ENCODE measurements at places on chromosomes 6 and 20.

GRCh38 chr6:115885636-115886366 lies 174.9 kb downstream of the FRK start:
- DNase-seq, result no peak

DNA sequence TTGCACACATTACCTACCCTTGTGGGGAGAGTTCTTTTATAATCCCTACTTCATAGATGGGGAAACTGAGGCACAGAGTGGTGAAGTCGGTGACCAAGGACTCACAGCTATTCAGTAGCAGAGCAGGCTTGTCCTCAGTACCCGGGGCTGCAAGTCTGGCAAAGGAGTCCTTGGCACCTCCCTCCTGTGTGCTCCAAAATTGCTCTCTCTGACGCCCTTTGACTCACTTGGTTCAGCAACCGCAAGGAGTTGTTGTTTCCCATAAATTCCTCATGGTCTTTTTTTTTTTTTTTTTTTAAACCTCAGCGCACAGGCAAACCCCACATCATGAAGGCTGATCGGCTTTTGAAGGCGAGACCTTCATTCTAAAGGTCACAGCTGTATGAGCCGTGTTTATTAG lies 143.2 kb downstream of the CEBPB start:
- no peak for DNase-seq

DNA sequence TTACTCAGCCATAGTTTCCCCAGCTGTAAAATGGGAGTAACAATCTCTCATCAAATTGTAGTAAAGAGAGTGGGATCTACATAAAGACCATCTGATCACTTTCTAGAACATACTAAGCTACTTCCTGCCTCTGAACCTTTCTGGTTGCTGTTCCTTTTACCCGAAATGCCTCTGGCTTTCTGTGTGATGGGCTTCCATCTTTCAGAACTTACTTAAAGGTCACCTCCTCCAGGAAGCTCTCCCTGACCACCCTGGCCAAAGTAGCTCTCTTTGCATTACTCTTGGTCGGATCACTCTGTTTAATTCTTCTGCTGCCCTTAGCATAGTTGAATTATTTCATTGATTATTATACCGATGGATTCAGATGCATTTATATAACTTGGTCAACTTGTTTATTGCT lies 171.0 kb downstream of the BMP7 start:
- DNase-seq, result no peak

- no peak for DNase-seq
Observed at GRCh38 chr20:20489648-20490341, 121.9 kb downstream of the INSM1 start.

- DNase-seq, result peak; percentile 26
Observed at GRCh38 chr6:148746363-148747144, at the start of gene UST. TSS of gene UST (plus strand) at chr6:148747030. CDS start at chr6:148747431, 401 bp downstream.

DNA sequence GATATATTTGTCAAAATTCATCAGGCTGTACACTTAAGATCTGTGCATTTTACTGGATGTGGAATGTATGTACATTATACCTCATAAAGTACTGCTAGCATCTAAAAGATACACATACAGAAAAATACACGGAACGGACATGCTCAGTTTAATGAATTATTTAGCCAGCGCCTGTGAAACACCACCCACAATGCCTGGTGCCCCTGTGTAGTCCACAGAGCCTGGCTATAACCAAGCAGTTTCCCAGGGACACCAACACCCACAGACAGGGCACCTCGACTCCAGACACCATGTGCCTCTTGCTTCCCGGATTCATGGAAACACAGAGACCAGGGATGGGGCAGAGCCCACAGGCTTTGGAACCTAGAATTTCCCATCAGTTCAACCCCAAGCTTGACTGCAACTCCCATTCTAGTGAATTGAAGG lies 17.4 kb upstream of the ARMC12 start:
- DNase-seq, result no peak

DNA sequence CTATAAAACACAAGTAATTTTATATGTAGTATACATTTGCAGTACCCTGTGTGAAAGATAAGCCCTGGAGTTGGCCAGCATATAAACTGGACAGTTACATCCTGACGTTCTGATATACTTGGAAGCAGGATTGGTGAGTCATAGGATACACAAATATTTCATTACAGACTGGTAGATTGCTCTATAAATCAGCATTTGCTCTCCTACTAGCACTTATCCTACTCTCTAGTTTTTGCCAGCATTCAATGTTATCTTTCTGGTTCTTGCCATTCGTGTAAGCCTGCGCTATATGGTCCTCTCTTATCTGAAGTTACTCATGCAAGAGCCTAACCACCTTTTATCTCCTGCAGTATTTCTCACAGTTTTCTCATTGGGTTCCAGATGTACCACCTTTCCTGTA lies 680.2 kb upstream of the MMS22L start:
- no peak for DNase-seq

- DNase-seq, result no peak
Observed at GRCh38 chr6:50600280-50600679, 113.0 kb upstream of the TFAP2D start.

- DNase-seq, result no peak
Observed at GRCh38 chr6:7794509-7794908, 68.6 kb downstream of the BMP6 start.

DNA sequence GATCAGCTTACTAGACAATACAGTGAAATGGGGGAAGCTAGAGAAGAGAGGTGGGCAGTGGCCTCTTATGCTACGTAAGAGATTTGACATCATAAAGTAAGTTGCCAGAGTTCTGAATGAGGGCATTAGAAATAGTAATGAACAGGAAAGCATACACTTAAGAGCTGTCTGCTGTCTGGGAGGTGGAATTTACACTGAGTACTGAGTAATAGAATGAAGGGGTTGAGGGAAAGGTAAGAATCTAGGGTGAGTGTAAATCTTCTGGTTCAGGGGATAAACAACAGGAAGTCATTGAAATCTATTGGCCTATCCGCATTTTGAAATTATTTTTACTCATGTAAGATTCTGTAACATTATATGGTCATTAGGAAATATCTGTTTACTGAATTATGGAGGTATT lies 35.8 kb downstream of the HLA-DMB start:
- DNase-seq, result no peak

- no peak for DNase-seq
Observed at GRCh38 chr20:14950633-14951032, 613.2 kb upstream of the FLRT3 start.

DNA sequence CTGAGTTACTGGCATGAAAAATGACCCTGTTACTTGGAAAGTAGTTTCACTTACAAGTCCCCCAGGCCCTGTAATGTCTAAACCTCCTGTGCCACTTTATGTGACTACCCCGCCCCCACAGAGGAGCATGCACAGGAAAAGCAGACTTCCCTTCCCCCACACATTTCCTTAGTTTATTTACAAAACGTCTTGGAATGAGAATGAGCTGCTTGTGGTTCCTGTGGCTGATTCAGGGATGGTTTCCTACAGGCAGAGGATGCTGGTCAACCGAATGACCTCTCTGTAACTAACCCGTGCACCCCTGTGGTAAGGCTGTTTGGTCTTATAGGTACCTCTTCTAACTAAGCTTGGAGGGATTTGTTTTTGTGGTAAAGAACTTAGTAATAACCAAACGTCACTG lies 28.5 kb downstream of the RSPO3 start:
- DNase-seq, result no peak

GRCh38 chr20:36094497-36094896 lies 60.0 kb upstream of the EPB41L1 start:
- DNase-seq, result no peak

GRCh38 chr20:61923371-61924166 lies 142.1 kb downstream of the TAF4 start:
- no peak for DNase-seq

GRCh38 chr6:99613705-99614429 lies 7.2 kb downstream of the PRDM13 start:
- no peak for DNase-seq

DNA sequence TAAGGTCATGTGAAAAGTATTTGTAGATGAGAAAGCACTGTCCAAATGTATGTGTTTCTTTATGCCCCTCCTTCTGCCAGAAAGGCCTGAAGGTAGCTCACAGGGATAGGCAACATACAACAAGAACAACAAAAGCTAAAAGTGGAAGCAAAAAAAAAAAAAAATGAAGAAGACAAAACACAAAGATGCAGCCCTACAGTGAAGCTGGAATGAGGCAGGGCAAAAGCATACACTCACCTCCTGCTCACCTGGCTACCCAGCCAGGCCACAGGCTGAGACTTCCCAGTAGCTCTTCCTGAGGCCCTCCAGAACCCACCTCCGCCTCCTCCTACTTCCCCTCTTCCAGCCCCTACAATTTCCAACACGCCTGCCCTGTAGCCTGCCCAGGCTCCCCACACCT lies 2.4 kb downstream of the UNC5CL start:
- no peak for DNase-seq

DNA sequence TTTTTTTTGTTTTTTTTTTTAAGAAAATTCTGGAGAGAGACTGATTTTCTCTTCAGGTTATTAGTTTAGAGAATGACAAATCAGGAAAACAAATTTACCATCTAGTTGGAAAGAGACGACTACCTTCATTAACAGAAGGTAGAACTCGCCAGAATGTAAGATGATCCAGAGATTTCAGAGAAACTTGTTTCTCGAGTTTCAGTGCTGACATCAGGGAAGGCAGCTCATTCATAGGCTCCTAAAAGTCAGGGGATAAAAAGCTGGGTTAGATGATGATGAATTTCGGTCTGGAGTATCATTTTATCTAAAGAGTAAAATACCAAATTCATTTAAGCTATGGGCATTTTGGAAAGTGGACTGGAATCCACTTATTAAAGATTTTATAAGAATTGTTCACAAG lies 27.9 kb downstream of the ZNF334 start:
- no peak for DNase-seq

- DNase-seq, result no peak
Observed at GRCh38 chr20:58945965-58946631, 35.0 kb upstream of the NELFCD start.

DNA sequence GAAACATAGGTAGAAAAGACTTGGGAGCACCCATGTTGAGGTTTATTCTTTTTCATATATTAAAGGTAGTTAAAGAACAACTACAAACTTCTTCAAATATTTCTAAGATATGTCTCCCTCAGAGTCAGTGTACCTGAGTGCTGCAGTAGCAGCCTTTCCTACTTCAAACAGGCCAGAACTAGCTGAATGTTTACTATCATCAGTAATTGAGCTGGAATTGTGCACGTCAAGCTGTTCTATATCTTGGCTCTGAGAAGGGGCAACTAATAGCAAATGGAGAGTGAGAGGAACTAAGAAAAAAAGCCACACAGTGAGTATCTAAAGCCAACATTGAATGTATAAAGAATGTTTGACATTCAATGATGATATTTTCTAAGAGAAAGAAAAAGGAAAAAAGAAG lies 21.7 kb downstream of the MTCL3 start:
- no peak for DNase-seq

DNA sequence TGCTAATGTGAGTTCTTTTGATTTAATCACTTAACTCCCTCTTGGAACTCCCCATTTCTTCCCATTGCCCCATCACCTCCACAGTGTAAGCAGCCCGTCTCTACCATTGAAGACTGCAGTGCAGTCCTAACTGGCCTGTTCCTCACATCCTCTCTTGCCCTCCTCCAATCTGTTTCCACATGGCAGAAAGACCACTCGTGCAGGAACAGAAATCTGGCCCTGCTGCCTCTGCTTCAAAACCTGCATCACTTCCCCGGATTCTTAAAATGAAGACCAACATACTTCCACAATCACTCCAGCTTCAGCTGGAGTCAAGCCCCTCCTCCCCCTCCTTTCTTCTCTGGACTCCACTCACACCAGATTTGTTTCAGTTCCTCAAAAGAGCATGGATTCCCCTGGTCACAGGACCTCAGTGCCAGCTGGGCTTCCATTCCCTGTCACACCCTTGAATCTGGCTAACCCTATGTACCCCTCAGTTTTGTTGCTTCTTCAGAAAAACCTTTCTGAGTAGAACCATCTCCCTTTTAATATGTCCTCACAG lies 802.3 kb downstream of the MAFB start:
- DNase-seq, result no peak

DNA sequence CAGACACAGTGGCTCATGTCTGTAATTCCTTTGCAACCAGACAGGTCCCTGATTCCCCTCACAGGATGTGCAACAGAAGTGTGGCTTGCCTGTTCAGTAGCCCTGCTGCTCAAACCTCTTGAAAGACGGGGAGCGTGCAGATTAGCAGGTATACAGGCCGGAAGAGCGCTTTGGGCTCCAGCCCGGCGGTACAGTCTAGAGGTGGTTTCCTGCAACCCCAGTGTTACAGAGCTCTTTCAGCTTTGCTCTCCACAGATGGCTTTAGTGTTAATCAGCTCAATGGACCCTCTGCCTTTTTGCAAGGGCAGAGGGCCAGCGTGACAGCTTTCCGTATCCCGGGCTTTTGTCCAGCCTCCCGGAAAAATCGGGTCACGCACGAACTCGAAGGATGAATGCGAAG lies 67.2 kb upstream of the TNFRSF21 start:
- no peak for DNase-seq

DNA sequence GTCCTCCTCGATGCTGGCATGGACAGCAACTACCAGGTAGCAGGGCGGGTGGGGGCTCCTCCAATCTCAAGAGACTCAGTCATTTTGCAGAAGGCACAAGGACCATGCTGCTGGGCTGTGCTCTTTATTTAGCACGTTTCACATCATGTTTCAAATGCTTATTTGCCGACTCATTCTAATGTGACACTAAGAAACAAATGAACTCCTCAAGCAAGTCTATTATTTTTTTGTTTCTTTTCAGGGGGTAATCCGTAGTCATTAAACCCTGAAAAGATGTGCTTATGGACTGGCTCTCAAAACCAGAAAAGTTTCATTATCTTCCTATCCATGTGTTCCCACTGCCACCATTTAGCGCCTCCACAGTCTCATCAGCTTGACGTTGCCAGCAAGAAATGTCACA lies 92.9 kb downstream of the ANKS1A start:
- DNase-seq, result no peak

GRCh38 chr20:33785503-33785902 lies 25.6 kb upstream of the CHMP4B start:
- DNase-seq, result no peak

DNA sequence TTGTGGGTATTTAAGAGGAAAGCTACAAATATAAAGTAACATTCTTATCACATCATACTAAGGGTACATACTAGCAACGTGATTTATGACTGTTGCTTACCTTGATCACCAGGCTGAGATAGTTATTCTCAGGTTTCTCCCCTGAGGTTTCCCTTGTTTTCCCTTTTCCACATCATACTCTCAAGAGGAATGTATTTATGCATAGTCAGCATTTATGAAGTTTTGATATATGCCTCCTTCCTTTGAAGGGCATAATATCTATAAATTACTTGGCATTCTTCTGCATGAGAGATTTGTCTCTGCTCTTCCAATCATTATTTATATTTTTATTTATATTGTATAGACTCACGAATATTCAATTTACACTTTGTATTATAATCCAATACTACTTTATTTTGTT lies 726.7 kb upstream of the ADGRB3 start:
- DNase-seq, result no peak

DNA sequence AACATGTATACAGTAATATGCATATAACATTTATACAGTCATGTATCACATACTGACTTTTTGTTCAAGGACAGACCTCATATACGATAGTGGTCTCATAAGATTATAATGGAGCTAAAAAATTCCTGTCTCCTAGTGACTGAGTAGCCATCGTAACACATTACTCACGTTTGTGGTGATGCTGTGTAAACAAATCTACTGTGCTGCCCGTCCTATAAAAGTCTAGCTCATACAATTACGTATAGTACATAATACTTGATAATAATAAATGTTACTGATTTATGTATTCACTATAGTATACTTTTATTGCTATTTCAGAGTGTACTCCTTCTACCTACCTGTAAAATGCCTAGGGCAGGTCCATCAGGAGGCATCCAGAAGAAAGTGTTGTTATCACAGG lies 17.4 kb downstream of the SERAC1 start:
- DNase-seq, result no peak

- DNase-seq, result no peak
Observed at GRCh38 chr6:22873513-22874136, 304.3 kb downstream of the HDGFL1 start.
